ENCODE measurements at places on chromosomes 7 and 10.

GRCh38 chr10:129277084-129277483 lies 190.0 kb upstream of the MGMT start:
- DNase-seq: no peak

- DNase-seq: no peak
Measured at GRCh38 chr10:124649214-124649613, 95.0 kb downstream of the FAM53B start.

DNA sequence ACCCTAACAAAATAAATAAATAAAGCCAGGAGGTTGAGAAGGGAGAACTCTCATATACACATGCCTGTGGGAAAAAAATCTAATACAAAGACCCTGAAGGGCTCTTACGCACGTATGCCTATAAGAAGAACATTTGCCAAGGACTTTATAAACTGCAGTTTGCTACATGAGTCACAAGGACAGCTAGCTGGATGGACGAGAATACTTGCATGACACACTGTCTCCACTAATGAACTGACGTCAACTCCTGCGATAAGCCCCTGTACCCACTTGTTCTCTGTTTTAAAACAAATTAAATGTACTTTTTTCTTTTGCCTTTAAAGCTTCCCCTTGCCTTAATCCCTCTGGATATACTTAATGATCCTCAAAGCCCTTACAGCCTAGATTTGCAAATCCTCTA lies 374.6 kb upstream of the GHITM start:
- DNase-seq: no peak

- no peak for DNase-seq
Measured at GRCh38 chr10:79026806-79027146, 42.0 kb upstream of the ZMIZ1 start.

DNA sequence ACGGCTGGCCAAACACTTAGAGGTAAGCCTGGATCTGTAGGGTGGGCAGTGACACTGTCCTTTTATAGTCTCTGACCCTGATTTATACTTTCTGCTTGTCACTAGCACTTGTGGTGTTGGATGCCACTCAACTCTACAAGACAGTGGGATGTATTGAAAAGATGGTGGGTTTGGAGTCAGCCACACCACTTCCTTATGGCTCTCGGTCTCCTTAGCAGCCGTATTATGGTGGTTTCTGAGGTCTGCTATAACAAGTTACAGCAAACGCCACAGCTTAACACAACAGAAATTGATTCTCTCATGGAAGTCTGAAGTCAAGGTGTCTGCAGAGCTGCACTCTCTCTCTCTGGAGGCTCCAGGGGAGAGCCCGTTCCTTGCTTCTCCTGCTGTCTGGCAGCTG lies 14.7 kb downstream of the ITIH2 start:
- DNase-seq: no peak

- no peak for DNase-seq
Measured at GRCh38 chr10:132872658-132873057, 69.7 kb downstream of the CFAP46 start.

GRCh38 chr10:91206837-91207474 lies 13.5 kb upstream of the PCGF5 start:
- DNase-seq: no peak

DNA sequence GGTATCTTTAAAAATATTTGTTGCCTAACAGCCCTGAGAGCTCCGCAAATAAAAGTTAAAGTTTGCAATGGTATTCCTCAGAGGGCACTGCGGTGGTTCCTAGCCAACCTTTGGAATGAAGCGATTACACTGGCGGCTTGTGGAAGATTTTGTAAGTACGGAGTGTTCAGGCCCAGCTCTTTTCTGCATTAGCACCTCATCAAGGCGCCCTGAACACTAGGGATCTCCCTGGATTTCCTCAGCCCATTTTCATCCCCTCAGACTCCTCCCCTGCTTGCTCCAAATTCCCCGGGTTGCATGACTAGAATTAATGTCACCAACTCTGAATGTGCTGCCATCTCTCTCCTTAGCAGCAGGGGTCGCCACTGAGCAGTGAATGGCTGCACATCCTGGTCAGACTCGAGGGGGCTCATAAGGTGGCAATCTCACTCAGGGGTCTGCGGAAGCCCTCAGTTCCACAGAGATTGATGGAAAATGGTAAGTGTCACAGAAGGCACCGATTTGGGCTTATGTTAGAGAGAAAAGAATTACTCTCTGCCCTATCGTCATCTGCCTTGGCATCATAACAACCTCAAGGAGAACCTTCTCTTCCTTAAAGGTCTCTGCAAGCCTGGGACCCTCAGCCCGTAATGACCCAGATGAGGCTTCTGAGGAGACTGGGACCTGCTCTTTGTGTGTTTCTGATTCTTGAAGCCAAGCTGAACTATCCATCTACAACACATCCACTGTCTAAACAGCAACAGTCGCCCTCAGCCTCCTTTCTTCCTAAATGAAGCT lies 262.8 kb upstream of the AOAH start:
- peak; percentile 89 for DNase-seq

DNA sequence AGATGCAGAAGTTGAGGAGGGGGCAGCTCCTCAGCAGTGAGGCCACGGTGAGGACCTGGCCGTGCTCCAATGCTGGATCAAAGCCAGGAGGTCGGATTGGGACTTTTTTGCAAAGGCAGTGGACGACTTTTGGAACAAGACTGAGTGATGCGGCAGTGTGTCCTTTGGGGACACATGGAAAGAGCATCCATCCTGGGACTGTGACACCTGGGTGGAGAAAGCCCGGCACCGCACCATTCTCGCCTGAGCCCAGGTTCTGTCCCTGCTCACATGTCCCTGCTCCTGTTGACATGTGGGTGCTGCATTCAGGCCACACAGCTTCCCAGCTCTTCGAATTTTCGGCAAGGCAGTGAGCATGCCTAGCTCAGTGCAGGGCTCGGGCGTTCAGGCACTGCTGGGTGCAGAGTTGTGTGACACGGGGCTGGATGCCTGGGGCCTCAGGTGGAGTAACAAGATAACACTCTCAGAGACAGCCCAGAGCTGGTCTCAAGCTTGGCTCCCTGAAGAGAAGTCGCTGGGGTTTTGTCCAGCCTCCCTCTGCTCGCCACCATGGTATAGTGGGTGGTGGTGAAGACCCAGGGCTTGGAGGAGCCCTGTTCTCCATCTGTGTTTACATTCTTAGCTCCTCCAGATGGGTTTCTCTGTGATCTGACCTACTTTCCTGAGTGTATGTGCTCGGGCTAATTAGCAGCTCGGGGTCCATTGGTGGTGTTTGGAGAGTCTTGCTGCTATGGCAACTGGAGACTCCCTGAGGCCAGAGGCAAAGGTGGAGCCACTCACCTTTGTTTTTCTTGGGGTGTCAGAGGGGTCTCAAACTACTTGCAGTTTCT lies 111.7 kb upstream of the BTBD16 start:
- no peak for DNase-seq

- DNase-seq: no peak
Measured at GRCh38 chr10:78175444-78176015, 141.9 kb downstream of the RPS24 start.

GRCh38 chr10:14911801-14912200 lies 33.1 kb downstream of the SUV39H2 start:
- no peak for DNase-seq

DNA sequence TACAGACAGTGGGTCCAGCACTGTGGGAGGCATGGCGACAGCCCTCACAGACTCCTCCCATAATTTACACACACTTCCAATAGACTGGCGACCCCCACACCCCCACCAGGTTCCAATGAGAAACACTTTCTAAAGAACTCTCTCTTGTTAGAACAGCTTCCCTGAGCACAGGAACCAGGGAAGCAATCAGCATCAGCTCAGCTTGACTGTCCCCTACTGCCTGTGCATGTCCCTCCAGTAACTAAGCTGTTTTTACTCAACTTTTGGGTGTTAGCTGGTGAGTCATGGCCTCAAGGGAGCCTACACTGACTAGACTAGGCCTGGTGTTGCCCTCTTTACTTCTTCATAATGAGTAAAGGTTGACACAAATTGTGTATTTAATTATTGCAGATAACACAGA lies 32.6 kb upstream of the HERPUD2 start:
- no peak for DNase-seq

DNA sequence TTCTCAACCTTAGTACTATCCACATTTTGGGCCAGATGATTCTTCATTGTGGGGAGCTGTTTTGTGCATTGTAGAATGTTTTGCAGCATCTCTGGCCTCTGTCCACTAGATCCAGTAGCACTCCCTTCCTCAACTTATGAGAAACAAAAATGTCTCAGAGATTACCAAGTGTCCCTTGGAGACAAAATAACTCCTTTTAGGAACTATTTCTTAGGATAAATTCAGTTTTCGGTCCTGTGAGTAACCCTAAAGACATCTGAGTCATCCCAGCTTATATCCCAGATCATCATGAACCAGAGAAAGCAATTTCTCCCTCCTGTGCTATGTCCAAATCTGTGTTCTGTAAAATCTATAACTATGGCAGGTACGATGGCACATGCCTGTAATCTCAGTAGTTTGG lies 266.6 kb upstream of the PHYHIPL start:
- no peak for DNase-seq

GRCh38 chr10:100656454-100656853 lies 88.9 kb upstream of the PAX2 start:
- DNase-seq: peak; percentile 94

- no peak for DNase-seq
Measured at GRCh38 chr10:80195046-80195574, 10.2 kb downstream of the ANXA11 start.

DNA sequence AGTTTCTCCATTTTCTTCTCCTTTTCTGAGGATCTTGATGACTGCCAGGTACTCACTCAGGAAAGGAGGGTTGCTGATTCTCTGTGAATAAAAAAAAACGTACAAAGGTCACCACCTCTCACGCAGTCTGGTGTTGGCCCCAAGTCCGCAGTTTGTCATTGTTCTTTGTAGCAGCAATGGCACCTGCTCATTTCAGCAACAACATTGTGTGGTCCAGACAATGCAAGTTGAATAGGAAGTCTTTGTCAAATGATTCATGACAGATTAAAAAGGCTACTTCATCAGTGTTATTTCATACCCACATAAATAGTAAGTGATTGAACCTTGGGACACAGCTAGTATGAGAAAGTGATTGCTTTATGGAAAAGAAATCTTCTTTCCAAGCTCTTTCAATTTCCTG lies 653.5 kb upstream of the MGMT start:
- DNase-seq: no peak

- no peak for DNase-seq
Measured at GRCh38 chr7:83614112-83614511, 34.8 kb downstream of the SEMA3E start.

GRCh38 chr10:102951316-102951715 lies 33.2 kb downstream of the CNNM2 start:
- no peak for DNase-seq

- DNase-seq: no peak
Measured at GRCh38 chr10:67549390-67549789, 146.6 kb downstream of the CTNNA3 start.

- DNase-seq: no peak
Measured at GRCh38 chr10:35409094-35409582, 72.8 kb downstream of the CCNY start.

DNA sequence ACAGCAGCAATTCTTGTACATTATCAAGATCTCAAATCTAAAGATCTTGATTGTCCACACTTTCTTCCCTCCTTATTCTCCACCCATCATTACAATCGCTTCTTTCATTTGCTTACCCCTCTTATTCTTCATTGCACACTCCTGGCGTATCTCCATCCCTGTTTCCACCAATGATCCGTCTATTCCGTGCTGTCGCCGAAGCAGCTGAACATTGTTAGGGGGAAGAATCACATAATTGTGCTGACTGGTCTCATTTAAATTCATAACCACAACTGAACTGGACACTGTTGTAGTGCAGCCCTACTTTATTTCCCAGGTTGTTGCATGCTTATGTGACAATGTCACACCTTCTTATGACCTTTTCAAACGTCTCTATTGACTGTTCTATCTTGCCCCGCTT lies 18.9 kb upstream of the NRP1 start:
- DNase-seq: no peak
